Stimulated activated CD4-positive, alpha-beta T cell treated with anti-CD3 and anti-CD28 coated beads, TNF-alpha, amount 100 ng/mL, for 24 hours (primary cell): ENCODE measurements at places on chromosomes 1 and 21.

DNA sequence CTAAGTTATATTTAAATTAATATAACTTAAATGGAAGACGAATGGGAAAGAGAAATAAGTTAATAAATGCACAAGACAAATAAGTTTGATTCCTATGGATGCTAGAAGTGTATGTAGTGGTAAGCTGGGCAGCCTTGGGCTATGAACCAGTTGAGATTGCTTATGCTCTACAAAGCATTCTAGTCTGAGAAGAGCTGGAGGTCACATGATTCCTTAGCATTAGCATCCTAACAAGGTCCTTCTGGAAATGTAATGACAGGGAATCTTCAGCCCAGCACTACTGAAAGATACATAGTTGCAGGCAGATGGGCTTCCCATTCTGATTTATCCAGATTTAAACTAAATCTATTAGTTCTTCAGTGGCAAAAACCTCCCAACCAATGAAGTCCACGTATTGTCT lies 102.3 kb upstream of the ESRRG start:
- no peak for DNase-seq

DNA sequence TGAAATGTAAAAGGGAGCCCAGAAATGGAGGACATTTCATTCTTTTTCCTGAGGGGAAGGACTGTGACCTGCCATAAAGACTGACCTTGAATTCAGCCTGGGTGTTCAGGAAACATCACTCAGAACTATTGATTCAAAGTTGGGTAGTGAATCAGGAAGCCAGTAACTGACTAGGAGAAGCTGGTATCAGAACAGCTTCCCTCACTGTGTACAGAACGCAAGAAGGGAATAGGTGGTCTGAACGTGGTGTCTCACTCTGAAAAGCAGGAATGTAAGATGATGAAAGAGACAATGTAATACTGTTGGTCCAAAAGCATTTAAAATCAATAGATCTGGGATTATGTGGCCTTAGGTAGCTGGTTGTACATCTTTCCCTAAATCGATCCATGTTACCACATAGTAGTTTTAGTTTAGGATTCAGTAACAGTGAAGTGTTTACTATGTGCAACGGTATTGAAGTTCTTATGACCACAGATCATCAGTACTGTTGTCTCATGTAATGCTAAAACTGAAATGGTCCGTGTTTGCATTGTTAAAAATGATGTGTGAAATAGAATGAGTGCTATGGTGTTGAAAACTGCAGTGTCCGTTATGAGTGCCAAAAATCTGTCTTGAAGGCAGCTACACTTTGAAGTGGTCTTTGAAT lies 2.9 kb downstream of the RGS2 start:
- DNase-seq = no peak

- no peak for DNase-seq
These were observed 2.4 kb upstream of the SORT1 start for GRCh38 chr1:109400035-109400655.

DNA sequence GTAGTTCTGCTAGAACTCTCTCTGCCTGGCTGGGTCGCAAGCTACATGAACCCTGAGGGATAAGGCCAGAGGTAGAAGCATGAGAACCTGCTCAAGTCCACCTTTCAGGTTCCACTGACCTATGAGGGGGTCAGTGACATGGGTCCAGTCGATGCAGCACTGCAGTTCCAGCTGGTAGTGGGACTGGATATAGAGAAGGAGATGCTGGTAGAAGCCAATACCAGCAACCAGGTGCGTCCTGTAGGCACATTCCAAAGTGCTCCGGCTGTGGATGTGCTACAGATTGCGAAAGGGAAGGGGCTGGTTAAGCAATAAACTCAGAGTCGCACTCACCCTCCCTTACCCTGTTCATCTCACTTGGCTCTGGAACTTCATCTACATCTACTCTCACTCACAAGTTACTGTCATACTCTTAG lies 5.7 kb downstream of the SMG5 start:
- DNase-seq = no peak

DNA sequence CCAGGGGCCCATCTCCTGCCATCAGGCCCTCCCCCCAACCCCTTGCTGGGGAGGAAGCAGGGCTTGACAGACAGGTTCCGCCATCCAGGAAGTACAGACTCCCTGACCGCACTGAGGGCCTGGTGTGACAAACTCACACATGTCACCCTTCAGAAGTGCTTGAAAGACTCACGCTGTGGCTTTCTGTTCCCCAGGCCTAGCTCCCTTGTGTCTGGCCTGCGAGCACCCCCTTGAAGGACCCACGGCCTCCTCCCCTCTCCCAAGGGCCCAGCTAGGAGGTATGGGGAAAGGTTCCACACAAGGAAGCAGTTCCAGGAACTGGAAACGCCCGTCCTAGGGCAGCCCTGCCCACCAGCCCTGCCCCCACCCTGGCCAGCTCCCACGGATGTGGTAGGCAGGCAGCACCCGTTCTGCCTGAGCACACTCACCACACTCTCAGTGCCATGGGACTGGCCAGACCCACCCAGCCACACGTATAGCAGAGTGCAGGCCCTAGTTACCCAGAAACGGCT lies 26.7 kb downstream of the SLC2A1 start:
- DNase-seq = peak; percentile 66

- no peak for DNase-seq
These were observed 209.6 kb downstream of the GIPC2 start for GRCh38 chr1:78255383-78255782.

DNA sequence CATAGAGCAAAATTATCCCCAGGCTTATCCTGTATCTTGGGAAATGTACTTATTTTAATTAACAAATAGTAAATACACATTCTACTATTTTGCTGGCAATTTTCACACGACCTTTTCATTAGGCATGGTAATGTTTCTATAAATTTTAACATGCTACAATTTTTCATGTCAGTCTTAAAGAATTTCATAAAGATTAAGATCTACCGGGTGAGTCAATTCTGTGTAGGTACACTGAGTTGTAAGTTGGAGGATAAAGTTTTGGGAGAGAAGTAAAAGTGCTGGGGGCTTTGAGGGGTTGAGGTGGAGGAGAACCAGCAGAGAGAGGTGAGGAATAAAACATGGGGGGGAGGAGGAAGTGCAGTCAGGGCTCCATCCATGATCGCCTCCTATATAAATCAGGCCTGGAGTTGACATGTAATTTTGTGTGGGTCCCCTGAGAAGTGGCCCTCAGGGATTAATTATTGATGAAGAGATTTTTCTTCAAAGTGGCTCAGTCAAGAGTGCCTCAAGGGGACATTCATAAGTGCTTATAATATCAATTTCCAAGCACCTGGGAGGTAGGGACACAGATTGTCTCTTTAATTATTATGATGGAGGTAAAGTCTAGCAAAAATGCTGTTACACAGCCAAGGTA lies 7.2 kb downstream of the DPYD start:
- no peak for DNase-seq

DNA sequence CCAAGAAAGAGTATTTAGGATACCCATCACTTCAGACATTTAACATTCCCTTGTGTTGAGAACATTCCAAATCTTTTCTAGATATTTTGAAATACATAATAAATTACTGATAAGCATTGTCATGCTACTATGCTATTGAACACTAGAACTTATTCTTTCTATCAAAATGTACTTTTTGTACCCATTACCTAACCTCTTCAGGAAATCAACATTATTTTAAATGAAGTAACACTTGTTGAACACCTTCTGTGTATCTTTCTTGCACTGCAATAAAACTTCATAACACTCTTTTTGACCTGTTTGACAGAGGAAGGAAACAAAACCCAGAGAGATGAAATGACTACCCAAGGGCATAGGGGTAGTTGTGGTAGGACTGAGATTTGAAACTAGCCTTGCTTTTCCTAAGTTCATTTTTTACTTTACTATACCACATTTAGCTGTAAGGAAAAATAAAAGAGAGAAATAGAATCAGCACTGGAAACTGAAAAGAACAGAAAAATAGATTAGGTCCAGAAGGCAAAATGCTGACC lies 99.4 kb downstream of the UCHL5 start:
- DNase-seq = no peak

- DNase-seq = no peak
These were observed 42.8 kb downstream of the ZZZ3 start for GRCh38 chr1:77639557-77640069.

- DNase-seq = no peak
These were observed 103.8 kb downstream of the LRRC7 start for GRCh38 chr1:69671363-69672010.

DNA sequence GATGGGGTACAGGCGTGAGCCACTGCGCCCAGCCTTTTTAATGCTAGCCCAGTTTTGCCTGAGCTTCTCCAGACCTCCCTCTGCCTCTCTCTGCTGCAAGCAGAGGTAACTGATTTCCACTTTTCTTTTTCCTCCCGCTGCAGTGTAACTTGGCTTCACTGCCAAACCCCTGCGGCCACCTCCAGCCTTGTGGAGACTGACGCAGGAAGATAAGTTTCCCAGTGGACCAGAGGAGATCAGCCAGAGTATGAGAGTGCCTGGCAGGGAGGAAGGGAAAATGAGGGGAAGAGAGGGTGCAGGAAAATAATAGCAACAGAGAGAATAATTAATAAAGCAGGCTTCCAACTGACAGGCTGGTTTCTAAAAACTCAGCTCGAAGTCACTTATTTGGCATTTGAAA lies 143.7 kb downstream of the PCNX2 start:
- DNase-seq = no peak

- no peak for DNase-seq
These were observed 154.6 kb downstream of the VAV3 start for GRCh38 chr1:107810291-107810951.

- DNase-seq = no peak
These were observed 27.0 kb downstream of the DNASE2B start for GRCh38 chr1:84425150-84425896.

DNA sequence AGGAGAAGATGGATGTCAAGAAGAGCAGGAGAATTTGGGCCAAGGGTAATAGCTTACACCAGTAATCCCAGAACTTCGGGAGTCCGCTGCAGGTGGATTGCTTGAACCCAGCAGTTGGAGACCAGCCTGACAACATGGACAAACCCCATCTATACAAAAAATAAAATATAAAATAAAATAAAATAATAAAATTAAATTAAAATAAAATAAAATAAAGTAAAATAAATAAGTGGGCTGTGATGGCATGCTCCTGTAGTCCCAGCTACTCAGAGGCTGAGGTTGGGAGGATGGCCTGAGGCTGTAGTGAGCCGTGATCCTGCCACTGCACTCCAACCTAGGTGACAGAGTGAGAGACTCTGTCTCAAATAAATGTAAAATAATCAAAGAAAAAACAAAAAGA lies 1946.7 kb downstream of the MRPL39 start:
- no peak for DNase-seq

- no peak for DNase-seq
These were observed 254.4 kb downstream of the AKT3 start for GRCh38 chr1:243595527-243596210.

DNA sequence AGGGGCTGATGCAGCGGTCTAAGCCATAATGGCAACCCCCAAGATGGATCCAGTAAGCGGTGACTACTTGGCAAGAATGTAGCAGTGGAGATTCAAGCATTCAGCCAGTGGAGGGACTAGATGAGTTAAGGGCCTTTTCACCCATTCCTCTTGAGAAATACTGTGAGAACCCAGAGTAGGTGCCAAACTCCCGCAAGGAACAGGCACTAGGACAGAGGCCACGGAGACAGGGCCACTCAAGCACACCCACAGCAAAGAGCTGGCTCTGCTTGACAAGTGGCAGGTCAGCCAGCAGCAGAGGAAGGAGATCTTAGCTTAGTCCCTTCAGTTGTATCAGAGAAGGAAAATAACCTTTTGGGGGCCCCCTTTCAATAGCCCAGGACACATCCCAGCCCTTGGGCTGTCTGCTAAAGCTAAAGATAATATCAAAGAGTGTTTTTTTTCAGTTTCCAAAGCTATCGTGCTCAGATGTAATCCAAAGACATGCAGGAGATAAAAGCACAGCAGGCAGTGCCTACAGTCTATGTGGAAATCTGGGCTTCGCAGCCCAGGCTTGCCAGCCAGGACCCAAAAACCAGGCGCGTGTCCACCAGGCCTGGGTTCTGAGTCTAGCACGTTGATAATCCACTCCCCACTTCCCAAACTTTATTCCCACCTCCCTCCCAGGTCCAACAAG lies 62.0 kb upstream of the GOLT1A start:
- DNase-seq = no peak
